ENCODE measurements at places on chromosomes 3 and 15. TPM values are rescaled to one million over a fixed set of nuclear protein-coding genes. Genes with fewer than 3 reads are reported as not detected.

DNA sequence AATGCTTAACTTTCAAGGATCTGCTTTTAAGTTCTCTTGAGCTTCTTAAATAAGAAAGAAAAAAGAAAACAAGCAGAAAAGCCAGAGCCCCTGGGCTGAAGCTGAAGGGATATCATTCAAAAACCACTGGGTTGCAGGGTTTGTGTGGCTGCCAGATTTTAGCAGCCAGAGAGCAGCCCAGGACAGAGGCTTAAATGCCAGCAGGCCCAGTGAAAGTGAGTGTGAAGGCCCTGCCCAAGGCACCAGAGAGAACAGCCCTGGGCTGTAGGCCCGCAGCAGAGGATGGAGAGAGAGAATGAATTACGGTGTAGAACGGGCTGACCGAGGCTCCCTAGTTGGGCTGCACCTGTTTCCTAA is 106.3 kb upstream of the BOC start:
- no peak overlapping the region for H3K4me3 ChIP-seq
- no peaks in the 10 kb centered on the region for H3K4me1 ChIP-seq
- H3K36me3 ChIP-seq = no peaks in the 10 kb centered on the region
- H3K27me3 ChIP-seq = peaks cover 41% of the 10 kb centered on the region
- no peak overlapping the region for H3K27ac ChIP-seq

SLC51B gene
- not detected for total RNA-seq

GRCh38 chr15:38164061-38164460 is 88.6 kb upstream of the SPRED1 start:
- H3K4me3 ChIP-seq = no peak overlapping the region
- H3K4me1 ChIP-seq = no peaks in the 10 kb centered on the region
- H3K36me3 ChIP-seq = no peaks in the 10 kb centered on the region
- DNase-seq = no peak
- no peak overlapping the region for H3K27ac ChIP-seq
- H3K27me3 ChIP-seq = peaks cover 40% of the 10 kb centered on the region

DNA sequence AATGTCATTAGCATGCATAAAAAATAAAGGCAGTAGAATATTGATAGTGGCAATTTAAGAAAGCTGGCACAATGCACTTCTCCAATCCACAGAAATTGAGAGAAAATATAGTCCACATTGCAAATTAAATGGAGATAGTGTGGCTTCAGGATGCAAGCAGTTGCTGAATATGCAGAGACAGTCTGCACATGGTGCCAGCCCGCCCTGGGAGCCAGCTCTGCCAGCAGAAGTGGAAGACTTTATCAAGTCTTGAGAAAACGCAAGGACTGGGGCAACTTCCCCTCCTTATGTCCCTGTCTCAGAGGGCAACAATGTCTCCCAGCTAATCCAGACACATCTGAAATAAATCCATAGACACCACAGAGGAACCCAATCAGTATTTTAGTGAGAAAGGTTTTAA is 57.2 kb downstream of the MB21D2 start:
- H3K36me3 ChIP-seq = peaks cover 22% of the 10 kb centered on the region
- peaks cover 1% of the 10 kb centered on the region for H3K27me3 ChIP-seq
- DNase-seq = no peak
- no peak overlapping the region for H3K4me3 ChIP-seq

All from HFFc6 (cell line).